ENCODE measurements at places on chromosomes 5 and 9.

DNA sequence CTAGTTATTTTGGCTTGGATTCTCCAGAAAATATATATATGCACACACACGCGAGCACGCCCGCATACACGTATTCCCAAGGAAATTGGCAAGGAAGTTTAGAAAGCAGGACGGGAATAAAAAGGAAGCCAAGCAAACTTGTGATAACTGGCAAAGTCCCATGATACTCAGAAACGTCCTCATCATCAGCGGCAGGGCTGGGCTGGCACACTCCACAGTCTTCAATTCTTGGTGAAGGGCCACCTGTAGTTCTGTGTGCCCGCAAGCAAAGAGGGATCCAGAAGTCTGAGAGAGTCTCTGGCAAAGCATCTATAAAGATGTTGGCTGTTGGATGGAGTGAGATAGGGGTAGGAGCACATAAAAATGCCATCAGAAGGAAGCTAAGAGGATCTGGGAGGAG, 289.3 kb upstream of the CTNND2 start:
- no peak for DNase-seq

GRCh38 chr5:36017622-36018021, 26.4 kb upstream of the UGT3A1 start:
- peak; percentile 66 for DNase-seq

DNA sequence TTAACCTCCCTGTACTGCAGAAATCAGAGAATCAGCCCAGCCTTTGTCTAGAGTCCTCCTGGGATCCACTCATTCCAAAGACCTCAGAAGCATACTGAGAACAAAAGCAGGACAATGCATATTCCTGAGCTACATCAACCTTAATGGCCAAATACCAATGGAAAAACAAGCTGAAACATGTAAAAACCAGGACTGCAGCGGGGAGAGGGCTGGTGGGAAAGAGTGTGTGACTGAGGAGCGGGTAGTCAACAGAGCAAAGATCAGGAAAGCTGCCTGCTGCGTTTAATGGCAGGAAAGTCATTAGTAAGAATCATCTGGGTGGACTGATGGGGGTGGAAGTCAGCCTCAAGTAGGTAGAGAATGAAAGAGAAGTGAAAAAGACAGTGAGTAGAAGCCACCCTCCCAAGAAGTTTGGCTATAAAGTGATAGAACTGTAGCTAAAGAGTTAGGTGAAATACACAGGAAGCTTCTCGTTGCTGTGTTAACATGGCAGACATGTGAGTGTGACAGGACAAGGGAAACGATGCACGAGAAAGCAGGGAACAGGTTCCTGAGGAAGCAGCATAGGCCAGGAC, 88.1 kb downstream of the OTULIN start:
- no peak for DNase-seq

DNA sequence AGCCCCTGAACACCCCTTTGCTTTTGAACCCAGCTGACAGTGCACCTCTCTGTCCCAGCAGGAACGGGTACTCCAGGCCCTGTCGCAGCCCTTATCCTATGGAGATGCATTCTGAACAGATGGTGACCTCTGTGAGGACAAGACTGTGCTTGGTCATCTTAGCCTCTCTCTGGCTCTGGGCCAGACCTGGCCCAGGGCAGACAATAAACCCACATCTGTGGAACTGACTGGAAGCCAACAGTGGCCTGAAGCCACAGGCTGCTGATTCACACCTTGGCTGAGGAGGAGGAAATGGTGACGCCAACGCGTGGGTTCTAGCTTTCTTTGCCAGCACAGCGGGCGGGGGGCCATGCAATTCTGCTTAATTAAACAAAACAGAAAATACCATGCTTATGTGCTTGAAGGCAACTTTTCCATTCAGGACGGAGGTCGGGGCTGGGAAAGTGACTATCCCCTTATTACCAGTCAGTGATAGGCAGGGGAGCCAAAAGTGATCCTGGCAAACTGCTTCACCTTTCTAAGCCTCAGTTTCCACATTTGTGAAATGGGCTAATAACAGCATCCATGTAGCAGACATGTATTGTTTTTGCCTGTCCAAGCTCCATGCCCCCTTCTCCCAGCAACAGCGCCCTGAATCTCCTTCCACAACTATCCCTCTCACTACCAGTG, 10.8 kb downstream of the SH3PXD2B start:
- peak; percentile 31 for DNase-seq

- DNase-seq, result no peak
Observed at GRCh38 chr5:5005353-5005752, 134.8 kb upstream of the ADAMTS16 start.

DNA sequence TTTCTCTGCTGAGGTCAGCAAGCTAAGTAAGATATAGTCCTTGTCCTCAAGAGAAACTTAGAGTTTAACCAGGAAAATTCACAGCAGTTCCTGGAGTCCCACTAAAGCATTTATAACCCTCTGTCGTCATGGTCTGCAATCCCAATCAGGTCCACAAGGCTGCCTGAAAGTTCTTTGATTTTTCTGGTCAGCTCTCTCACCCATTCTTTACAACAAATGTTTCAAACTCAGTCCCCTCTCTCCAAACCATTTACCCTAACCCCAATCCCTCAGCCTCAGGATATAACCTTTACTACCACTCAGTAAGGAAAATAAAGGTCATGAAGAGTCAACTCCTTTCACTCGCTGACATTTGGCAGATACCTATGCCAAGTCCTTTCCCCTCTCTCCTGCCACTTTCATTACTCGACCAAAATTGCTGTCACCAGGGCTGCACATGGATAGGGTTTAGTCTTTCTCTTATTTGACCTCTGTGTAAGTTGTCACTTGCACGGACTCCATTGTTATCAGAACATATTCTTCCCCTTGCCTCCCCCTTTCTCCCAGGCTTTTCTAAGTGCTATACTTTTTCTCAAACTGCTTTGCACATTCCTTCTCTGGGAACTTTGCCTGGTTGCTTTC, 936.6 kb downstream of the NR2F1-AS1 start:
- DNase-seq, result no peak

DNA sequence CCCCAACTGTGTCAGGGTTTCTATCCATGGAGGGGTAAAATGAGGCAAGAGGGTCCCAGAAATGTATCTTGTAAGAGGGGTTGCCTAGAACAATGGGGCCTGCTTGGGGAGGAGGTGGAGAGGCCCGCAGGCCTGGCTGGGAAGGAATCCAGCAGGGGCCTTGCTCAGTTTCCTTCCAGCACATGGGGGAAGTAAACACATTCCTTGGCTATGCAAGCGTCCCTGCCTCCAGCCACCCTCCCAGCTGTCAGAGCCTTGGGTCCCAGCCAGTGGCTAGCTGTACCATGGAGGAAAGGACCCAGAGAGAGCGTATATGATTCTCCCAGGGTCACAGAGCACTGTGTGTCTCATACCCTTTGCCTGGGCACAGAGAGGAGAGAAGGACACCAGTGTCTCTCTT, 71.1 kb upstream of the IL17B start:
- DNase-seq, result peak; percentile 61

GRCh38 chr5:9104571-9105339, 441.1 kb downstream of the SEMA5A start:
- DNase-seq, result no peak

- DNase-seq, result no peak
Observed at GRCh38 chr9:1005043-1005667, 28.7 kb downstream of the DMRT3 start.

GRCh38 chr5:131322926-131323325, 59.1 kb downstream of the CDC42SE2 start:
- no peak for DNase-seq

DNA sequence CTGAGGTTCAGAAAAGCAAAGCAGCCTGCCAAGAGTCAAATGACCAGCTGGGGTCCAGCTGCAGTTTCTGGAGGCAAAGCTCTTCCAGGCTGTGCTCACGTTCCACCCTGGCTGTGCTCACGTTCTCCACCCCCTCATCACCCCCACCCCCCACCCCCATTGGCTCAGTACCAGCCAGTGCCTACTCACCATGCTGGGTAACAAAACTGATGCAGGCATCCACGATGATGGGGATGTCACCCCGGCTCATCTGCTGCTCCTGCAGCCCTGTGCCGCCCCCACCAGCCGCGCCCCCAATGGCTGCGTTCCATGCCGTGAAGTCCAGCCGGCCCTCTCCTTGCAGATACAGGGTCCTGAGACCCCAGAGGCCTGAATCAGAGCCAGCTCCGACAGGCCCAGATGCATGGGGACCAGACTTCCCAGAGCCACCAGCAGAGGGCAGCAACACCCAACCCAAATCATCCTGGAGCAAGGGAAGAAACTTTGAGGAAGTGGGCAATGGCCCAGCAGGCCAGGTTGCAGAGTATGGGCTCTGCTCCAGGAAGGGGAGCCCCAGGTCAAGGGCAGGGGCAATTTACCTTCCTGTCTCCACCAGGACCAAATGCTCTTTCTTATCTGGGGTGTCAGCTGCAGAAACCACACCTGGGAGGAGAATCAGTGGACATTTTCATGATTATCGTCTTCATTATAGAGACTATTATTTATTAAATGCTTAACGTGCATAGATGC, 13.7 kb upstream of the FCHSD1 start:
- DNase-seq, result peak; percentile 78

DNA sequence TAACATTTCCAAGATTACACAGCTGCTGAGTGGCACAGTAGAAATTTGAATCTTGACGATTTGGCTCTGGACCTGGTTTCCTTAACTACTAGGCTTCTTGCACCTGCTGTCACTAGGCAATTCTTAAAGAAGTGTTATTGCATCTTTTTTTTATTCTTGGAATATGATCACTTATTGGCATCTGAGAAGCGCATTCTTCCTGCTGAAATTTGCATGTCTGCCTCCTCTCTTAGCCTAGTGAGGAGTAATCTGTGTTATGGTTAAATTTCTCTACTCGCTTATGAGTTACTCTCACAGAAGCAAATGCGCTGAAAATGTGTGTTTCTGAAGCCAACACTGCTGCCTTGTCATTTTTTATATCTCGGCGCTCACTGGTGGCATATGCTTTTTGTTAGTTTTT, 89.3 kb downstream of the WDR41 start:
- no peak for DNase-seq

GRCh38 chr9:114115654-114116125, 16.6 kb upstream of the KIF12 start:
- DNase-seq, result no peak

- DNase-seq, result no peak
Observed at GRCh38 chr9:101130054-101130453, 101.5 kb downstream of the PLPPR1 start.

- DNase-seq, result no peak
Observed at GRCh38 chr5:150598006-150598405, 42.5 kb upstream of the SYNPO start.

GRCh38 chr9:77514886-77515711, 133.0 kb downstream of the GNA14 start:
- DNase-seq, result no peak

GRCh38 chr5:76626738-76627137, 3.5 kb upstream of the F2RL2 start:
- no peak for DNase-seq

DNA sequence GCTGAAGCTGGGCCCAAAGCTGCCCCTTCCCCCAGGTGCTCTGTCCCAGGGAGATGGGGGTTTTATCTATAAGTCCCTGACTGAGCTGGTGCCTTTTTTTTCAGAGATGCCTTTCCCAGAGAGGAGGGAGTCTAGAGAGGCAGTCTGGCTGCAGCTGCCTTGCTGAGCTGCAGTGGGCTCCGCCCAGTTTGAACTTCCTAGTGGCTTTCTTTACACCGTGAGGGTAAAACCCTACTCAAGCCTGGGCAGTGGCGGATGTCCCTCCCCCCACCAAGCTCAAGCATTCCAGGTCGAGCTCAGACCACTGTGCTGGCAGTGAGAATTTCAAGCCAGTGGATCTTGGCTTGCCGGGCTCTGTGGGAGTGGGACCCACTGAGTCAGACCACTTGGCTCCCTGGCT, 41.3 kb downstream of the CAVIN4 start:
- no peak for DNase-seq

DNA sequence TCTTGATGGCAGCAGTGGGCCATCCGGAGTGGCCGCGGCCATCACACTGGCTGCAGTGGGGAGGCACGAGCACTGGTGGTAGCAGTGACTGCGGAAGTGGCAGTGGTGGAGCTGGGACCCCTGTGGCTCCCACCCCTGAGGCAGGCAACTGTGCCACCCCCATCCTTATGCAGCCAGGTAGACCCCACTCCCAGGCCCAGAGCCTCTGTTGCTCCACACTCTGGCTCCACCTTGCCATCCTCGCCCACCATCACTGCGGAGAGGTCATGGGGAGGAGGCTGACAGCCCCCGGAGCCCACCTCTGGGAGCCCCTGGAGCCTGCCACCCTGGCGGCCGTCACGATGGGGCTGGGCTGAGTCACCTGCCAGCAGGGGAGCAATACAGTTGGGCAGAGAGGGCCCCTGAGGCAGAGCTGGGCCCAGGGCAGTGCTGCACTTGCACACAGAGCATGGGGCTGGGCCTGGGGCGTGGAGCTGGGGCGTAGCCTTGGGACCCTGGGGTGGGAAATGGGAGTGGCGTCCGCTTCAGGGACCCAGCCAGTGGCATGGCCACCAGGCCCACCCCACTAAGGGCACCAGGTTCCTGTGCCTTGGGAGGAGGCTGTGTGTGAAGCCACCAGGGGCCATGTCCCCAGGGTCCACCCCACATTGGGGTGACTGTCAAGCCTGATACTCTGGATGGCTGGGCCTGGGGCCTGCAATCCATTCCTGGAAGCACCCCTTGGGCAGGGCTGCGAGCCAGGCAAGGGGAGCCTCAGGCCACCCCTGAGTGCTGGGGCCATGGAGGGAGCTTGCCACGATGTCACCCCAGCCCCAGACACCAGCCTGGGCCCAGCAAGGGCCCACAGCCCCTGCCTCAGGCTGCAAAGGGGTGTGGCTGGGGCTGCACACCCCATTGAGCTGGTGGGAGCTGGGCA, 7.7 kb downstream of the AMBP start:
- DNase-seq, result no peak

DNA sequence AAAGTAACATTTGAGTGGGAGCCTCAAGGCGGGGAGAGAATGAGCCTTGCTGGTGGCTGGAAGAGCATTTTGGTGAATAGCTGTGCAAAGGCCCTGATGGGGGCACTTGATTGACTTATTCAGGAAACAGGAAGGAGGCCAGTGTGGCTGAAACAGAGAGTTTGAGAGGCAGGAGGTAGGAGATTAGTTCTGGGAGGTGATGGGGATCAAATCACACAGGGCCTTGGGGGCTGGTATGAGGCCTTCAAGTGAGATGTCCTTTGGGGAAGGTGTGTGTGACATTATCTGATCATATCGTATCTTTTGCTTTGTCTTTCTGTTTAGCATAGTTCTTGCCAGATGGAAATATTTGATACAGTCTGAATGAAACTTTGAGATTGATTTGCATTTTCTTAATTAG, 172.3 kb downstream of the TENT4A start:
- DNase-seq, result no peak

- DNase-seq, result no peak
Observed at GRCh38 chr5:40112875-40113274, 566.8 kb upstream of the PTGER4 start.

DNA sequence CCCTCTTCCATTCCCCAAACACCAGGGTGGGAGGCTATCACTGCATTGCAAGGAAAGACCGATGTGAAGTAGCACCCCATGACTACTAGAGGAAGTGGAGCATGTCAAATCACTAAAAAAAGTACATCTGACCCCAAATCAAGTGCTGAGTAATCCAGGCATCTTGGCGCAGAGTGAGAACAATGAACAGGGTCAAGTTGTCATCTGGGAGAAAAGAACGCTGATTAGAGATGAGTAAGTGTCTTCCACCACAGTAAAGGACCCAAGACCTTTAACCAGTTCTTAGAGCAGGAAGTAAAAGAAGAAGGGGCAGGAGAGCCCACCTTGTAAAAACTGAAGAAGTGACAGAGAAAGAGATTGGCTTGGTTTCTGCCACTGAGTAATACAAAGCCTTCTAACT, 75.0 kb upstream of the RAD23B start:
- no peak for DNase-seq

- no peak for DNase-seq
Observed at GRCh38 chr9:98482226-98482625, 226.5 kb downstream of the GABBR2 start.
